ENCODE measurements at places on chromosomes 7 and 10. TPM values are rescaled to one million over a fixed set of nuclear protein-coding genes. Genes with fewer than 3 reads are reported as not detected.

DNA sequence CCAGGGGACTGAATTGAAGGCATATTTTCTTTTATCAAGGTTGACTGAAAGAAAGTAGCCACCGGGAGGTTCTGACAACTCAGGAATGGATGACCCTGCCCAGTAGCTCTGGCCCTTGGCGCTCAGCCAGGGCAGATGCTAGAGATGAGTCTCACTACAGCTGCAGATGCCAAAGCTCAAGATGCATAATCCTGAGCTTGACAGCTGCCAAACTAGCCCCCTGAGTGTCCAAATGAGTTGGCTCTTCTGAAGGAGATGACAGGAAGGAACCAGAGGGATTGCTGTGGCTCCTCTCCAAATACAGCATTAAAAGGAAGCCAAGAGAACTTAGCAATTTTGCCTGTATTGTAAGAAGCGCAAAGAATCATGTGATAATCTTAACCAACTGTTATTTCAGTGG, 78.4 kb downstream of the NXPH1 start:
- DNase-seq = no peak

- no peak for DNase-seq
Observed at GRCh38 chr10:116608686-116609594, 11.8 kb upstream of the PNLIPRP2 start.

GRCh38 chr7:100360135-100360854, 2.4 kb downstream of the PILRB start:
- no peak for DNase-seq

The IFRD1 gene
- polyA plus RNA-seq = 43.2 TPM

All from left renal cortex interstitium (tissue), 4 donors.